ENCODE measurements at places on chromosomes 16 and 17.
A peak's percentile ranks its signal among the peaks of the same experiment; 100 is the strongest.

DNA sequence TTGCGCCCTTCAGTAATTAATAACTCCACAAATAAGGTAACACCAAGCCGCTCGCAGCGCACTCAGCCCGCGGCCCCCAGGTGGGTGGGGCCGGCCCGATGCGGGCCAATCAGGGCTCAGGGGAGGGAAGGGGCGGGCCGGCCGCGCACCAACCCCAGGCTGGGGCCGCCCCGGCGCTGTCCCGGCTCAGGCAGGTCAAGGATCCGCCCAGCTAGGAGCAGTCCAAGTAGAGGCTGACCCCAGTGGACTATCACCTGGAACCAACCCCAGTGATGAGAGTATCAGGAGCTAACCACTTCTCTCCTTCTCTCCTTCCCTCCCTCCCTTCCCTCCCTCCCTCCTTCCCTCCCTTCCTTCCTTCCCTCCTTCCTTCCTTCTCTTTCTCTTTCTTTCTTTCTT lies 110.8 kb downstream of the C16orf78 start:
- DNase-seq: peak; percentile 13

GRCh38 chr17:32481193-32481592 lies 5.6 kb upstream of the CDK5R1 start:
- no peak for DNase-seq

- no peak for DNase-seq
Measured at GRCh38 chr16:9054460-9054859, 37.0 kb upstream of the HAPSTR1 start.

GRCh38 chr17:44436336-44436735 lies 46.9 kb upstream of the ITGA2B start:
- DNase-seq: no peak

- no peak for DNase-seq
Measured at GRCh38 chr16:85812031-85812807, 12.7 kb downstream of the COX4I1 start.

- no peak for DNase-seq
Measured at GRCh38 chr17:83122834-83123233, 43.4 kb downstream of the METRNL start.

- no peak for DNase-seq
Measured at GRCh38 chr16:76287466-76287865, 10.3 kb downstream of the CNTNAP4 start.

DNA sequence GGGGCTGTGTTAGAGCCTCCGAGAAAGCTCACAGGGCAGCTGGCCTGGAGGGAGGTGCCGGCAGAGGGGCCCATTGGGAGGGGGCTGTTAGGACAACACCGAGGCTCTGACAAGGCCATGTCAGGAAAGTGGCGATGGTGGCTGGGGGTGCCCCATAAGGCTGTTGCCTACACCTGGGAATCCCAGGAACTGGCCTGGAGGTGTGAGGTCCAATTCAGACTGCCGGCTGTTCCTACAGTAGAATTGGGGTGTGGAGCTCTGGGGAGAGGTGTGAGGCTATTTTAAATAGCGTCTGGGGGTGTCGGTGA lies 155.0 kb upstream of the CHMP6 start:
- no peak for DNase-seq

DNA sequence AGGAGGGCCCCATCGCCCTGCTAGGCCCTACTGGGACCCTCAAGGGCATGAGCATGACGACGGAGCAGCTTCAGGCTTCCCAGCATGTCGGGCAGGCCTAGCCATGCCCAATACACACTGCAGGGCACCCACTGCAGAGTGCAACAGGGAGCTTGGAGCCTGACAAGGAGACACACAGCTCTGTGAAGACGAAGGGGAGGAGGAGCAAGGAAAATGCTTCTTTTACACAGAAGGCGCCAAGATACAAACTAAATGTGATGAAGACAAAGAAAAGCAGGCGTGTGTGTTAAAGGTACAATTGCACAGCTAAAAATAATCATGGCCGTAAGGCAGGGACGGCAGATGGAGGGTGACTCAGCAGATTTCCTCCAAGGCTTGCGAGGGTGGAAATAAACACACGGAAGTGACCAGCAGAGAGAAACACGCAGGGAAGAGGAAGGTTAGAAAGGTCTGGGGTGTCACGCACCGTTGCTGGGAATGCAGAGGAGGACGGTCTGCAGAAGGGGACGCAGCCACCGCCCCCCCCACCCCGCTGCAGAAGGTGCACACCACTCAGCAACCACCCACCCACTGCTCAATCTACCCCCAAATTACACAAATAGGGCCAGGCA lies 108.5 kb downstream of the ZNF778 start:
- DNase-seq: no peak

DNA sequence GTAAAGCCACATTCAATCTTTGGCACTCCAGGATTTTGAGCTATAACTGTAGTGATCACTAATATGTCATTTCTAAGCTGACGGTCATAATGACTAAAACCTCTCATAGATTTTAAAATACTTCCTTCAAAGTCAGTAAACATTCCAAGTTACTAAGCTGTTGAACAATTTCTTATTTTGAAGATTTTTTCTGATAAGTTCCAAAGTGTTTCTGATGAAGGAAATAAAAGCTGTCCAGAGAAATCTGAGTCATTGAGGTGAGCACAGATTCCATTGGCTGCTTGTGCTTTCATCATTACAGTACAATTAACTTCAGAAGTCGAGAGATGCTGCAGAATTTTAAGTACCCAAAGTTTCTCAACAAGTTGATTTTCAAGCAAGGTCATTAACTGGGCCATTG lies 23.9 kb downstream of the NLRC5 start:
- no peak for DNase-seq

DNA sequence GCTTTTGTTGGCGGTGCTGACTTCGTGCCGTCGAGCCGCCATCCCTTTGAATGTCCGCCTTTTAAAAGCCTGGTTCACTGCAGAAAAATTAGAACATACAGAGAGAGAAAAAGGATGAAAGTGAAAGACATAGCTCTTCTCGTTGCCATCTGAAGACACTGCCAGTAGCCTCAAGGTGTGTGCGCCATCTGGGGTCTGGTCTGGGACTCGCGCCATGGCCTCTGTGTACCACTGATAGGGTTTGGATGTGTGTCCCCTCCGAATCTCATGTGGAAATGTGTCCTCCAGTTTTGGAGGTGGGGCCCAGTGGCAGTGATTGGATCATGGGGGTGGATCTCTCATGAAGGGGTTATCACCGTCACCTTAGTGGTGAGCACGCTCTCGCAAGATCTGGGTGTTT lies 15.5 kb downstream of the GSE1 start:
- DNase-seq: no peak

GRCh38 chr17:6800422-6801027 lies 24.5 kb downstream of the FBXO39 start:
- no peak for DNase-seq
